ENCODE measurements at places on chromosomes 12 and 14. TPM values are rescaled to one million over a fixed set of nuclear protein-coding genes. Genes with fewer than 3 reads are reported as not detected.

SPTB gene
- 157 TPM for polyA plus RNA-seq

DNA sequence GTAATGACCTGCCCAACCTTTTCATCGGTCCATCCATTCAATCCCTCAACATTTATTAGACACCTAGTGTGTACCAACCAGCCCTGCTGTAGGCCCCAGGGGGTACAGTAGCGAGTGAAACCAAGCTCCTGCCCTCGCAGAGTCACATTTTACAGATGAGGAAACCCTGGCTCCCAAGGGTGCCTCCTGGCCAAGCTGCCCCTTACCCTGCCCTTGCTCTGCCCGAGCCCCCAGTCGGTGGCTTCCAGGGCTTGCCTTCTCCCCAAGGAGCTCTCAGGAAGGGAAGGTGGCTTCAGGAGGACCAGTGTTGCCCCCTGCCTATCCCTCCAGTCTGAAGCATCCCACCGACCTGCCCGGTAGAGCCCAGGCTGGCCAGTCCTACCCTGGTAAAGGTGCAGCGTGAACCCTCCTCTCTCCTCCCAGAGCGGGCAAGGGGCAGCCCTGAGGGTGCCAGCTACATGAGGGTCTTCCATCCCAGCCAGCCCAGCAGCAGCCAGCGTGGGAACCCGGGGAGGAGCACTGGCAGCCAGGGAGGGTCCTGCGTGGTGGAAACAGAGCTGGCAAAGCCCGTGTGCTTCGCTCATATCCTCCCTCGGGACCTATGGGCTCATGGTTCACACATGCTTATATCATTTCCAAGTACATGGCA lies 670 bp upstream of the BEGAIN start:
- no peak for DNase-seq

GRCh38 chr12:93403988-93404803 lies 26.5 kb downstream of the NUDT4 start:
- no peak for DNase-seq

- no peak for DNase-seq
Measured at GRCh38 chr12:101042211-101042610, 167.8 kb downstream of the SLC5A8 start.

GRCh38 chr12:96652870-96653269 lies 163.5 kb downstream of the CFAP54 start:
- no peak for DNase-seq

- no peak for DNase-seq
Measured at GRCh38 chr14:99260587-99261551, 11.1 kb downstream of the BCL11B start.

- no peak for DNase-seq
Measured at GRCh38 chr14:56808110-56808382, 2.2 kb downstream of the OTX2 start.

GRCh38 chr14:69989622-69990021 lies 110.4 kb downstream of the SMOC1 start:
- no peak for DNase-seq

- DNase-seq = peak; percentile 61
Measured at GRCh38 chr14:64684091-64684490, 20.1 kb upstream of the PLEKHG3 start.

DNA sequence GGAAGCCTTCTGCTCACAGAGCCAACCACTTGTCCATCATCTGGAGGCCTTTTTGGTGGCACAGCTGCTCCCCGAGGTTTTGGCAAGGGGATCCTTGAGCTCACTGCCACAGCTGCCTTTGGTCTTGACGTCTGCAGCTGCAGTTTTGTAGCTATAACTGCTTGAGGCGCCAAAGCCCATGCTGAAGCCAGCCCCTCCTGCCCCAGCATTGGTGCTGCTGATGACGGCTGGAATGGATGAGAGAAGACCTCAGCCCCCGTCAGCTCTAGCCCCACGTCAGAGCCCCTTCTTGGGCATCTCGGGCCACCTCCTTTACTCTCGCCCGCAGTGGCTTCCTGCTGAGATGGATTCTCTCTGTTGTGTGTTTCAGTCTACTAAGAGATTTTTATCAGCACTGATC lies 12.3 kb upstream of the KRT74 start:
- peak; percentile 58 for DNase-seq

Measured in muscle of back (tissue), 13 donors.